Osteocyte (in vitro differentiated cells): ENCODE measurements at places on chromosomes 3 and 15. TPM values are rescaled to one million over a fixed set of nuclear protein-coding genes. Genes with fewer than 3 reads are reported as not detected.

DNA sequence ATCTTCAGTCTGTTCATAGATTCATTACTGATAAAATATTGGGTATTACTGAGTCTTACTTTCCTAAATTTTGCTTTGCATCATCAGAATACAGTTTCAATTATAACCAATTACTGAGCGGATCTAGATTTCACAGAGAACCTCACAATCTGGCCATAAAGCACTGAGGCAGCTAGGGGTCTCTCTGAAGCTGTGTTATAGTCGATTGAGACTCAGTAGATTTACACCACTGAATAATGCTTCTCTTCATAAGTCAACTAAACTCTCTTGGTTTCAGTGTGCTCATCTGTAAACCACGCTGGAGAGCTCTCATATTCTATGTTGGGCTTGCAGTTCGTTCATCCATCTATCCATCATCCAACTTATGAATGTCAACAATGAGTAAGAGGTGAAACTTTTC lies 180.6 kb downstream of the GREM1 start:
- DNase-seq: no peak

The FBLN2 gene
- 215 and 251 TPM in 2 replicates for total RNA-seq

DNA sequence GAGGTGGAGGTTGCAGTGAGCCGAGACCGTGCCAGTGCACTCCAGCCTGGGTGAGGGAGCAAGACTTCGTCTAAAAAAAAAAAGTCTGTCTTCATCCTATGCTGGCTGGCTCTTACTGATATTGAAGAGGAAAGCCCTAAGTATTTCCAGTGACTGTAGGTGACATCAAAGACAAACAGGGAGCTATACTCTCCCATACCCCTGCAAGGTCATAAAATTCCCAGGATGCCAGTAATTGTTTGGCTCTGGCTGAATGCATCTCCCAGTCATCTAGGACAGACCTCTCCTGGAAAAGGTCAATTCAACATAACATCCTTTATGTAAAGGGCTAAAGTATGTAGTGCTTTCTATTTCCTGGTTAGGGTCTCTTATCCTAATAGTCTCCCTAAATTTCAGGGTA lies 8.0 kb downstream of the ZBBX start:
- no peak for DNase-seq

DNA sequence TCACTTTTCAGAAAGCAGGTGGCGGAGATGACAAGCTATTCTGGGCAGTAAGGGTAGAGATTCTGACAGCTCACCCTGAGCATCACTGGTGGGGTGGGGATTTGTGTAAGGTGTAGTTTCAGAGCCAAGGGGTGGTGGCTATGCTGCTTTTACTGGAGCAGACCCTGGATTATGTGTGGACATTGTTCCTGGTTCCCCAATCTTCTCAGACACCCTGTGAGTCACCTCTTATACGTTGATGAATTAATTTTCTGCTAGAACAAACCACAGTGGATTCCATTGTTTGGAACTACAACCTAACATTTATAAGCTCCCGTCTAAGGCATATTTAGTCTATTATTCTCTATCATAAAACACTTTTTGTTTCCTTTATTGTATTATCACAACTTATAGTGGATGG lies 169.5 kb upstream of the COL8A1 start:
- DNase-seq: no peak

GRCh38 chr3:39103791-39104552 lies 3.5 kb downstream of the GORASP1 start:
- DNase-seq: peak; percentile 69

GRCh38 chr3:194034346-194035336 lies 101.3 kb upstream of the HES1 start:
- DNase-seq: no peak

The KPNA1 gene
- 71.5 and 73.4 TPM in 2 replicates for total RNA-seq

GRCh38 chr3:197706658-197707057 lies 30.0 kb downstream of the RUBCN start:
- no peak for DNase-seq

- DNase-seq: no peak
Observed at GRCh38 chr3:149443545-149443912, 31.0 kb upstream of the TM4SF4 start.

- no peak for DNase-seq
Observed at GRCh38 chr3:112395896-112396290, 62.9 kb downstream of the CD200 start.

DNA sequence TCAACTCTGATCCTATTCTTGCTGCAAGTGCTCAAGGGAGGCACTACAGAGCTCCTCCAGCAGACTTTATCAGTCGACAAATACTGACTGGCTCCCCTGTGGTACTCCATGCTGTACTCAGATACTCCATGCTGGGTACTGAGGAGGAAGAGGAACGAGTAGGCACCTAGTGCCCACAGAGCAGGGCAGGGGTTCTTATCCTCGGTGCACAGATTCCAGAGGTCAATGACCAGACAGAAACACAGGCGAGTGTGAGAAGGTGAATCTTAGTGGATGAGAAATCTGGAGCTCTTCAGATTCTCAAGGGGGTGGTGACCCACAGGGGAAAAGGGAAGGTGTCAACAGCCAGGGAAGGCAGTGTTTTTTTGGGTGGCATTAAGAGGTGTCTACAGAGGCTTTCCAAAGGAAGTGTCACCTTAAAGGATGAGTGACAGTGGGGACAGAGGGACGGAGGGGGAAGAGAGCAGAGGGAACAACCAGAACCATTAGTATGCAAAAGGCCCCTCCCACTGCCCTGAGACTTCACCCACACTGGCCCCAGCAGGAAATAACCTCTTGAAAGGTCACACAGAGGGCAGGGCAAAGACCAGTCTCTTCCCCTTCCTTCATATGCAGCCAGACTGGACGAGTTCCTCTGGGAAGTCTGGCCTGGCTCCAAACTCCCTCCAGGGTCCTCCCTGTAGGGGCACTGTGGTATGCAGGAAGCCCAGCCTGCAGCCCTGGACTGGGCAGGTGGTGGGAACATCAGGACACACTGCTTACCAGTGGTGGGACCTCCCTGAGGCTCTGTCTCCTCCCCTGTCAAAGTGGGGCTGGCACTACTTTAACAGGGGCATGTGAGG lies 27.5 kb downstream of the CCDC12 start:
- no peak for DNase-seq

GRCh38 chr3:156479604-156480003 lies 75.3 kb downstream of the SSR3 start:
- DNase-seq: no peak
